RPMI7951 (cell line): ENCODE measurements at places on chromosomes 7 and 10.

DNA sequence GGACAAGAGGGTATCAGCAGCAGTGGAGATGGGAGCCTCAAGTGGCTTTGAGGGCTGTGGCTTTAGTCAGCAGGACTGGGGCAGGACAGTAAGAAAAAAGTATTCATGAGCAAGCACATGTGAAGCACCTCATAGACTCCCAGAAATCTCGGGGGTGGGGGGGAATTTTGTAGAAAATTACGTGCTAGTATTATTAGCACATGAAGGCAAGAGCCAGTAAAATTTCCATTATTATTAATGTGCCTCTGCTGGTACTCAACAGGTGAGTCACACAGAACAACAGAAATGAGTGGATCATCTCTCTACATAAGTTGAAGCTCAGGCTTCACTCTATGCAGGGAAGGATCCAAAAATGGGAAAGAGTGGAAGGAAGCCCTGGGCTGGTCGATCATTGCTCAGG, 114.5 kb downstream of the MYOF start:
- DNase-seq = no peak

DNA sequence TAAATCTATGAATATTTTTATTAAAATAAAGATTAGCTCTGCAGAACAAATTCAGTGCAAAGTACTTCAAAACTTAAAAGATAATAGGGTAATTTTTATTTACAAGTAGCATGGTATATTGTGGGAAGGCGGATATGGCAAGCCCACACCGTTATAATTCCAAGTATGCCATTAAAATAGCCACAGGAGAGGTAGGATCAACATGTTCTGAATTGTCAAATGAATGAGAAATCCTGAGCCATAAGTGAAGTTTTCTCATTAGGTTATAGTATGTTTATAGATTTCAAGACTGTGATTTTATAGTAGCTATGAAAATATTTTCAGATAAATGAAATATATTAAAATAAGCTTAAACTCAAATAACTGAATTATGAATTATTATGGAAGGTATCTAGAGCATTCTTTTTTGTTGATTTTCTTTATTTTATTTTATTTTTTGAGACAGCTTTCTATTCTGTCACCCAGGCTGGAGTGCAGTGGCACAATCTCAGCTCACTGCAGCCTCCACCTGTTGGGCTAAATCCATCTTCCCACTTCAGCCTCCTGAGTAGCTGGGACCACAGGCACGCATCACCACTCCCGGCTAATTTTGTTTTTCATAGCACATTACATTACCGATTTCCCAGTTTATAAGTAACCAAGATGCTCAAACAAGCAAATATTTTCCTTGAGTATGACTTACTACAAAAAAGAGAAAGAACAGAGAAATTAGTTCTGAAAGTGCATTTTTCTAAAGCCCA, 956.6 kb downstream of the GATA3 start:
- DNase-seq = no peak

GRCh38 chr7:74252893-74253292, 1.3 kb downstream of the RFC2 start:
- DNase-seq = no peak

GRCh38 chr10:92790440-92790839, 57.9 kb upstream of the EXOC6 start:
- no peak for DNase-seq

GRCh38 chr7:154424350-154424749, 372.2 kb downstream of the DPP6 start:
- DNase-seq = no peak

DNA sequence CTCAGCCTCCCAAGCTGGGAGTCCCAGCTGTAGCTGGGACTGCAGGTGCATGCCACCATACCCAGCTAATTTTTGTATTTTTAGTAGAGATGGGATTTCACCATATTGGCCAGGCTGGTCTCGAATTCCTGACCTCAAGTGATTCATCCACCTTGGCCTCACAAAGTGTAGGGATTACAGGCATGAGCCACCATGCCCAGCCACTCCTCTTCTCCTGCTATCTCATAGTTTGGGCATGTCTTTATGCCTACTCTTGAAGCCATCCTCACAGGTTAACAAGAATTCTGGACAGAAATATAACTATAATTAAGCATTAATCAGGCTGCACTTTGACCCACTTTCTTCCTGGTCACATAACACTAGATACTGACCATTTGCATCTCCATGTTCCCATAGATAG, 28.6 kb upstream of the C10orf67 start:
- DNase-seq = no peak

- DNase-seq = no peak
These were observed 15.3 kb upstream of the ADAMTS14 start for GRCh38 chr10:70657041-70657440.

- no peak for DNase-seq
These were observed 232.5 kb upstream of the FZD1 start for GRCh38 chr7:91031757-91032156.

- DNase-seq = no peak
These were observed 6.4 kb downstream of the NOD1 start for GRCh38 chr7:30472081-30472783.

DNA sequence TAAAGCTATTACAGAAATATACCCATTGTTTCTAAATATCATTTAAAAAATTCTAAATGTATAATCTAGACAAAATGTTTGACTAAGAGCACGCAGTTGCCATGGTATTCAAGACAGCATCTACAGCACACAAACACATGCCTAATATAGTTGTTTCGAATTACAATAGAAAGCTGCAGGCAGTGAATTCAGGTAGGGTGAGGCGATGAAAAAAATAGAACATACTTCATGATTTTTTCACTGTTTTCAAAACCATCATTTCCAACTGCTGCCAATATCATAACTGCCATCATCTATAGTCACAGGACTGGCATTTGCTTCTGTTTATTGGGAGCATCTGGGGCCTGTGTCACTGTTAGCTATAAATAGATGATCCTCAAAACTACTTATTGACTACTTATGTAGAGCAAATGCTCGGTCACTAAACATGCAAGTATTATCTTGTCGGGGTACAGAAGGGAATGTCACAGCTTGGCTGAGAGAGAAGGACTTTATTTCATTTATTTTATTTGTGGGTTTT, 34.4 kb upstream of the OTUD1 start:
- no peak for DNase-seq

DNA sequence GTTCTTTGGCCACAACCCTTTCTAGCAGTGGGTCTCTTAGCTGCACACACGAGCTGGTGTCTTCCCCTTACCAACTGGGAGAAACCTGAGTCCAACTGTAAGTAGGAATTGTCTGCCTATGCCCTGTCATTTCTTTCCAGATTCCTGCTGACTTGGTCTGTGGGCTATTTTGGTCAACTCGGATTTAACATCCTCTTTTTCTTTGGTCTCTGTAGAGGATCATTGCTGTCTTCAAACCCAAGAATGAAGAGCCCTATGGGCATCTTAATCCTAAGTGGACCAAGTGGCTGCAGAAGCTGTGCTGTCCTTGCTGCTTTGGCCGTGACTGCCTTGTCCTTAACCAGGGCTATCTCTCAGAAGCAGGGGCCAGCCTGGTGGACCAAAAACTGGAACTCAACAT, 10.3 kb downstream of the PI4K2A start:
- no peak for DNase-seq

GRCh38 chr10:458421-458851, 231.0 kb downstream of the DIP2C start:
- no peak for DNase-seq

DNA sequence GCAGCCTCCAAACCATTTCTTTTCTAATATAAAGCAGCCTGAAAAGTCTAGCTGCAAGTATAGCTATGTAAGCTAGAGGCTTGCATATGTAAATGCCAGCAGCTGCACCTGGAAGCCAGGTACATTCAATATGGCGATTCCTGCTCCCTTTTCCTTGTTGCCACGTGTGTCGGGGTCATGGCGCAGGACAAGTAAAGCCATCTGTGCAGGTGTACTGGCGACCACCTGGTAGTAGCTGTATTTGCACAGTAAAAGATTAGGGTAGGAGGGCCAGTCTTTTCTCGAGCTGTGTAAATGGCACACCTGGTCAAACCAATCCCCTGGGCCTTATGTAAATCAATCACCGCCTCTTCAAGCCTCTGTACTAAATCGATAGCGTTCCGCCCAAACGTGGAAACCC, 484.5 kb downstream of the MAGI2 start:
- DNase-seq = no peak

GRCh38 chr10:97180363-97180755, 5.4 kb downstream of the SLIT1 start:
- no peak for DNase-seq

DNA sequence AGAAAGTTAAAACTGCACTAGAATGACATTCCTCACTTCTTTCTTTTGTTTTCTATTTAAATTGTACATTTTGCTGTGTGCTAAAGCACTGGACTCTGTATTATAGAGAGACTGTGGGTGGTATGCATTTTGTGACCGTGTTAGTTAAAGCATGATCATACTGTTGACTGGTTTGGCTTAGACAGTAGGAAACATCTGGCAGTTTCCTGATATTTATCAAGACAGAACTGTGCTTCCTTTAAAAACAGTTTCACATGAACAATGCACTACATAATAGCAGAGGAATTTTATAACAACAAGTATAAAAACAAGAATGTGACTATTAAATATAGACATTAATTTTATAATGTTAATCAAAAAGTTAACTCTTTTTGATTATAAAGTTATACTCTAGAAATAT, 23.1 kb downstream of the GNG11 start:
- DNase-seq = no peak

DNA sequence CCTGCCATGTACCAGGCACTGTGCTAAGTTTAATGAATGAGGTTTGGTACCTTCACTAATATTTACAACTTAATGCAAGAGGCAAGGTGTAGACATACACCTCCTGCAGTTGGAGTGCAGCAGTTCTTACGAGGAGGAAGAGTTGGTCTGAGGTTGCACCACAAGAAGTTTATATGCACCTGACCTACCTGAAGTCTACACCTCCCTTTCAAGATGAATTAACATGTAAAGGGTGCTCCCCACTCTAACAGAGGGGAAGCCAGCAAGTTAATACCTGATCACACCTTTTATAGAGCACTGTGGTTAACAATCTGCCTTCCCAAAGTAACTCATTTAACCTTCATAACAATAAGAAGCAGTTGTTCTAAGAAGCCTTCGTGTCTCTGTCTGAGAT, 120.0 kb downstream of the LYZL1 start:
- no peak for DNase-seq

DNA sequence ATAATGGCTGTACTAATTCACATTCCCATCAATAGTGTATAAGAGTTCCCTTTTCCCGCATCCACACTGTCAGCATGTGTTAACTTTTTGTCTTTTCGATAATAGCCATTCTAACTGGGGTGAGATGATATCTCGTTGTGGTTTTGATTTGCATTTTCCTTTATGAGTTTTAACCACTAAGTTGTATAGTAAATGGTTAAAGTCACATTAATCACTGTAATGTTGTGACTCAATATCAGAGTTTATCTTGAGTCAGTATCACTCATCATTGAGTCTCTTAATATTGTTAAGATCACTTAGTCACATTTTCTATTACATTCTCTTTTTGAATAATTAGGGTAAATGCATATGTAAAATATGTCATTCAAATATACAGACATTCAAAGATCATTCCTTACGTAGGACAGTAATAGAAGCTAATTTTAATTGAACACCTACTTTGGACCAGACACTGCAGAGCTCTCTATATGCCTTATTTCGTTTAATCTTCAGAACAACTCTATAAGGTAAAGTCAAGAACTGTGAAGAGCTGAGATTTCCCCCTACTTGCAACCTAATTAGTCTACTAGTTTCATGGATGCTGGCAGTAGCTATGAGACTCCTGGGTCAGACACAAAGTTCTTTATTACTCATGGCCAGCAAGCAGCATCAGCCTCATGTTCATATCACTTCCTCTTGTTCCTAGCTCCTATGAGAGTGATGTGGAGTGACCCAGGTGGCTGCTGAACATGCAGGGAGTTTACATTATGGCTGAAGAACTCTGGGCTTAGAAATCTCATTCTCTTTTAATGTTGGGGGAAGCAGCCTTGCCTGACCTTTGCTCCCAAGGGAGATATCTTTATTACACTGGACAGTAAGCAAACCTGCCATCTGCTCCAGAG, 30.5 kb downstream of the CREB5 start:
- DNase-seq = no peak

DNA sequence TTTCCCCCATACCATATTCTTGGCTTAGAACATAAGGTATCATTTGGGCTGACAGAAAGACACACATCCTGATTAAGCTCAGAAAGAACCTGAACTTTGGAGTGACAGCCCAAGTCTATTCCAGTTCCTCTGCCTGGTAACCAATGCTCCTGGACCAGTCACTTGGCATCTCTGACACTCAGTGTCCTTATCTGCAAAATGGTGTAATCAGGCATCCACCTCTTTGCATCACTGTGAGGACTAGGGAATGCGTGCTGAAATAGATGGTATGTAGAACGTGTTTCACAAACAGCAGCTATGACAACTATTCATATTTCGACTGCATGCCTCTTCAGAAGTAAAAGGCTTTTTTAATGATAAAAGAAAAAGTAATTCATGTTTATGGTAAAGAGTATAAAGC, 26.2 kb upstream of the PIK3AP1 start:
- DNase-seq = no peak

- DNase-seq = peak; percentile 60
These were observed 16.4 kb upstream of the ABCA13 start for GRCh38 chr7:48154792-48155413.

GRCh38 chr7:139328375-139328774, 12.8 kb upstream of the FMC1 start:
- DNase-seq = peak; percentile 71

DNA sequence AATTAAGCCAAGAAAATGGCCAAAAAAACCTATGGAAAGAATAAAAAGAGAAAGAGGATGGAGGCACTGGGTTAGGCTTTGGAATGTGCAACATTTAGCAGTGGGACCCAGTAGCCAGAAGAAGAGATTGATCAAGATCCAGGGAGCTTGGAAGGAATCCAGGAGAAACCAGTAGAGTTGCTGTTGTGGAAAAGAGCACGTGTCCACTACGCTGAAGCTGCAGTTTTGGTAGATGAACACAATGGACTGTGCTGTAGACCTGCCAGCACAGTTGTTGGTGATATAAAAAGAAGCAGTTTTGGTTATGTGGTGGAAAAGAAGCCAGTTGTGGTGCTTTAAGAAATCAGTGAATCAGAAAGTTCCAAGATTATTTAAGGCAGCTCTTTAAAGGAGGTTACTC, 802.2 kb upstream of the POM121L12 start:
- no peak for DNase-seq

- no peak for DNase-seq
These were observed 768.6 kb downstream of the NRG3 start for GRCh38 chr10:82643601-82644000.

DNA sequence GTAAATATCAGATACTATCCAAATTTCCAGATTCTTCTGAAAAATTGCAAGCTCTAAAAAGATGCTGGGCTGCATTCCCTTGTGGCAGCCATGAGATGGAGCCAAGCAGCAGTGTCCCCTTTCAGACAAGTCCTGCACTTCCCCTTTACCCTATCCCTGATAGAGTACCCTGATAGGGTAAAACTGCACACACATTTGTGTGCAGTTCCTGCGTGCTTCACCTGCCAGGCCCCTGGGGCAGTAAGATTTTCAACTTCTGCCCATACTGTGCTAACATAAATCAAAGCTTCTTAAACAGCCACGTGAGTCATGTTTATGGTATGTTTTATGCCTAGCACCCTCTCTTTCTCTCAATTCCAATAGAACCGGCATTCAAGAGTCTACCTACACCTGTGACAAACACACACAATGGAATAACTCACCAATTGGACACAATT, 52.2 kb downstream of the IFIT5 start:
- peak; percentile 52 for DNase-seq
